ENCODE measurements at places on chromosomes 2 and 18.

- no peak for DNase-seq
Measured at GRCh38 chr2:162768656-162769055, 69.9 kb downstream of the KCNH7 start.

GRCh38 chr2:62293490-62294271 is 97.8 kb downstream of the B3GNT2 start:
- DNase-seq = no peak

- no peak for DNase-seq
Measured at GRCh38 chr2:30716123-30716900, 90.9 kb downstream of the CAPN13 start.

GRCh38 chr2:221629468-221629867 is 57.4 kb upstream of the EPHA4 start:
- DNase-seq = peak; percentile 54

- no peak for DNase-seq
Measured at GRCh38 chr2:20643826-20644225, 7.1 kb downstream of the HS1BP3 start.

DNA sequence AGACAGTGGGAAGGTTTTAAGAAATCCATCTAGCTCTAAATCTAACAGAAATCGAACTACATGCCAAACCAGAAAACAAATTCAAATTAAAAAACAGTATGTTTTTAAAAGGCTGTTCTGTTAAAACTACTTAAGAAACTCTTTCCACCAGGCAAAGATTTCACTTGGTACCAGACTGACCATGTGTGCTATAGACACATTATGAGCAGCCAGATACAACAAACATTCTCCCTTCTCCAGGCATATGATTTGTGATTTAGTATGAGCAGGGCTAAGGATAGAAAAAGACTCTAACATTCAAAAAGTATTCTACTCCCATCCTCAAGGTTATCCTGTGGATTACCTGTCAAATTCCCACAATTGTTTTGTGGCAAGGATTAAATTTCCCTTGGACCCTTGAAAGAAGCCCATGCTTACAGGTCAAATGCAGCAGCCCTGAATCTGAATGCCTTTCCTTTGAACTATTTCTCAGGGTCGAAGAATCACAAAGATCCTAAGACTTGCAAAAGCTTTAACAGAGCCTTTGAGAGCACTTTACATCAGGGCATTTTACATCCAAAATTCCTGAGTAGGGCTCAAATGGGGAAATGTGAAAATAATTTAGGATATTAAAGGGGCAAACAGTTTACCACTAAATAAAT is 42.5 kb upstream of the TTC32 start:
- DNase-seq = no peak

GRCh38 chr2:145094370-145094769 is 574.5 kb upstream of the ZEB2 start:
- DNase-seq = no peak

DNA sequence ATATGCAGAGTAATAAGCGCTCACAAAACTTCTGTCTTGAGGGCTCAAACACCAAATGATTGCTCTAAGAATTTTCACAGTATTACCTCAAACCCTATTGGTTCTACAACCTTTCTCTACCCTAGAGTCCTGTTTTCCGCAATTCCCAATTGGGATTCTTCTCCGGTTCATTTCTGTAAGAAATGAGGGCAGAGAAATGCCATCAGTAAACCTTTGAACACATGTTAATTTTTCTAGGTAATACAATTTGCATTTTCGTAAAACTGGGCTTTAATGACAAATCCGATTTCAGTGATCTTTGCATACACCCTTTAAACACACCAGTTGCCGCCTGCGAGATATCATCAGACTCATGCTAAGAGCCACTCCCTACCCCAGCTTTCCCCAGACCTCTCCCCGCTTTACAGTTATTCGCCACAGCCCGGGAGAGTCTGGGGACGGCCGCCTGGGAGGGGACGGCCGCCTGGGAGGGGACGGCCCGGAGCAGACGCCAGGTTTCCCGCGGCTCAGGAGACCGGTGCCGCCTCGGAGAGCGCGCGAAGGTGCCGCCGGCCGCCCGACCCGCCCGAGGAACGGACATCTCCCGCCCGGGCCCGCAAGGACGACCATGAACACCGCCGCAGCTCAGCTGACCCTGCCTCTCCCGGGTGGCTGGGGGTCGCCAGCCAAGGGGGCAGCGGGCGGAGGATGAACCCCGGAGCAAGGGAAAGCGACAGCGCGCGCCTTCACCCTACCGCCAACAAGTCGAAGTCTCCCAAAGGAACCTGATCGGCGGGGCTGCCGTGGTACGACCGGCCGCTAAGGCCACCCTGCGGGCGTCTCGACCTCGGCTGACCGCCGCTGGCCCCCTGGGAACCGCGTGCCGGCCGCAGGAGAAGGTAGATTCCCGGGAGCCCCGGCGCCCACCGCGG is 463 bp downstream of the SMC6 start:
- no peak for DNase-seq

GRCh38 chr2:115549611-115550130 is 1107.2 kb downstream of the DPP10 start:
- DNase-seq = no peak

DNA sequence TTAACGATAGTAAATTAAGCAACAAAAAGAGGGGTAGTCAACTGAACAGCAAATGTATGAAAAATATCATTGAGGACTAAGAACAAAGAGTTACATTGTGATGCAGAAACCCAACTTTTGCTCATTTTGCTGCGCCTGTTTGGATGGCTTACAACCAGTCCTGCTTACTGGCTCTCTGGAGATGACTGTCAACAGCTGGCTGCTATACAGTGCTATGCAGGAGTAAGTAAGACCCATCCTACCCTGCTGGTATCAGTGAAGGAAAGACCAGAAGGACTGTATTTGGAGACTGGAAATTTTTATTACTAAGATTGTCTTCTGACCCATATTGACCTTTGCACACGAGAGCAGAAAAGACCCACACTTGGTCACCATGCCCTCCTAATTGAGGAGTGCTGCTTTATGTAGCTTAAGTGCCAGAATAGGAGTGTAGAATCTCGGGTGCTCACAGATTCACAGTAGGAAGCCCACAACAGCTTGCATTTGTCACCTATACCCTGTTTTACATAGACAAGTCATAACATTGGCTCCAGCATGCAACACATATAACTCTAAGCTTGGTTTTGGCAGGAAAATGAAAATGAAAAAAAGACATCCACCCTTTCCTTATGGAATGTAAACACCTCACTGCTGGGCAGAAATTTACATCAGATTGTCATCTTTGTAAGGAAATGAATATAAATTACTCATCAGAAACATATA is 1915.0 kb upstream of the CELF4 start:
- no peak for DNase-seq

DNA sequence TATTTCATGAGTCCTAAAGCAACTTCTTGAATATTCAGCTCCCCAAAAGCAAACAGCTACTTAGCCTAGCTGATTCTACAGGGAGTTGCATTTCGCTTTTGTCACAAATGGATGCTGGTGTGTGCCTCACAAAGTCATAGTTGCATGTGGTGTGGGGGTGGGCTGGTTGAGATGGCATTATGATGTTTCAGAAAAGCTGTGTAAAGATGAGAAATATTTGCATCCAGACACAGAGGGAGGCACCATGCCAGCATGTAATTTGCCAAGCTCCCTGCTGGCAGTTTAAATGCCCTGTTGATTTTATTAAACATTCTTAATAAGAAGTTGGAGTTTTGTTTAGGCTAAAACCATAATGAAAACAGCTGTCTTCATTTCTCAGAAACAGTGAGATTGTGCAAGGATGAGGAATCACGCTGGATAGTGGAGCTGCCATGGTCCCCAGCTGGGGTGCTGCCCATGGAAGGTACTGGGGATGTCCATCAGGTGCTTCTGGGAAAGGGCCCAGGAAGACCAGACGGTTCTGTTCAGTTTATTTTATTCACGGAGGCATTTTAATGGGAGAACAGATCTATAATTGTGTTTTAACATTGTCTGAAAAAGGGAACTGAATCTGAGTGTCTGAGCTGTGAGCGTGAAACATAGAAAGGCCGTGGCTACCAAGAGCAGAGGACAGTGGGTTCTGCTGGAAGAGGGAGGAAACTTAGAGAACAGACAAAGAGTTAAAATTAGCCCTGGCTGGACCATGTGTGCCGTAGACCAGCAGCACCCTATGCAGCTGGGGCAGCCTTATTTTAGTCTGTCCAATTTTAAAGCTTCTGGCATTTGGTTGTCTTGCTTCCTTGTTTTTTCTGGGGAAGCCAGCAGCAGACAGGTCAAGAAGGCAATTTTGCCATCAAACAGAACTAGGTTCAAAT is 177.1 kb downstream of the FAM210A start:
- no peak for DNase-seq

DNA sequence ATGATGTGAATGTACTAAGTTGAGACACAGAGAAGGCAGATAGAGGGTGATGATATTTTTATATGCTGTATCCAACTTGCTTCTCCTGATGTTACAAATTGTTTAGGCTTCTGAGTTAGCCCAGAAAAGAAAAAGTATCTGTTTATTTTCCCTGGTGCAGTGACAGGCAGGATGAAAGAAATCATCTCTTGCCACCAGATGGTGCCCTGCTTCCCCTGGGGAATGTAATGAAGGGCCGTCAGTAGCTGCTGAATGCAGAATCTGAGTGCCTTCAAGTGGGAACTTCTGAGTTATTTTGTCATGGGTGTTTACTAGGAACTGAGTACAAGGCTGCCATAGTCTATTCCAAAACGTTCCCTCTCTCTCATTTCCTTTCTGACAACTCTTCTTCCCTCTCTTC is 525.6 kb downstream of the MBD2 start:
- peak; percentile 10 for DNase-seq

DNA sequence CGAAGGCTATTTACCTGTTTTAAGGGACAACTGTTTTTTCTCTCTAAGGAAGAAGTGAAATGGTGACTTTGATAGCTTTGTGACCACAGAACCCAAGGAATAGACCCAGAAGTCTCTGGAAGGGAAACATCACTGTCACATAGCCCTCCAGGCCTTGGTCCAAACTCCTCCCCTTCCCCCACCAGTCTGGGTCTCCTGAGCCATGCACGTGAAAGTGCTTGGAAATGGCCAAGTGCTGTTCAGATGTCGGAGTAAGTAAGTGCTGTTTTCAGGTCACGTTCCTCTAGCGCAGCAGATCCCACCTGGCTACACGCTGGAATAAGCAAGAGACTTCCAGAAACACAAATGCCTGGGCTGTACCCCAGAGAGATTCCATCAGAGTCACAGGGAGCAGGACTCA is 73.0 kb upstream of the AFF3 start:
- DNase-seq = no peak

GRCh38 chr2:221896505-221897151 is 324.5 kb upstream of the EPHA4 start:
- DNase-seq = peak; percentile 3

- no peak for DNase-seq
Measured at GRCh38 chr2:30197570-30198192, 33.7 kb upstream of the LBH start.

DNA sequence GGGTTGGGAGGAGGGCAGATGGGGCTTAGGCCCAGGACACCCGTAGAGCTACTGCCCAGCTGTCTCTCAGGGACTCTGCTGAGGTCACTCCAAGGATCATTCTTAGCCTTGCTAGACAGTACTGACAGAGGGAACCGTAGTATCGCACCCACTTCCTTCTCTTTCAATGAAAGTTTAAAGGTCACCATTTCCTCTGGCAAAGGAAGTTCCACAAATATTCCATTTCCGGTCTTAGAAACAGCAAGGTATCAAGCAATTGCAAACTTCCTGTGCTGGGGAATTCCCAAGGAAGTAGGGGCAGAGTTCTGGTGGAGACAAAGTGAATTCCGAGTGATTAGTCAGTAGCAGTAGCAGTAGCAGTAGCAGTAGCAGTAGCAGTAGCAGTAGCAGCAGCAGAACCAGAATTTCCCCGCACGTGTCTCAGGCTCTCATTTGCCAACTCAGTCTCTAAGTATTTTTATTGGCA is 24.7 kb downstream of the IL1B start:
- DNase-seq = peak; percentile 86

DNA sequence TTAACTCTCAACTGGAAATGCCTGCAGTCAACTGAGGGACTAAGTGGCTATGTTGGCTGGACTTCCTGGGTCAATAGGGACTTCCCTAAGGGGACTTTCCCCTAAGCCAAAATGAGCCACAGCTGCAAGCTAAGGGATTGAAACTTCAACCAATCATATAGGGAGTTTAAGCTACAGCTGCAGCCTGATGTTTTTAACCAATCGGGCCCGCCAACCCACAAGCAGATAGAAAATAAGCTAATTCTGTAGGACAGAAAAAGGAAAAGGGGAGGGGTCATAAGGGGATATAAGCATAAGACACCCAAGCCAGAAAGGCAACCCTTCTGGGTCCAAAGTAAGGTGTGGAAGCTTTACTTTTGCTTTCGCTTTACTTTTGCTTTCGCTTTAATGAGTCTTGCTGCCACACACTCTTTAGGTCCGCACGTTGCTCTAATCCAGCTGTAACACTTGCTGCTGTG is 927.5 kb downstream of the ERBB4 start:
- no peak for DNase-seq

DNA sequence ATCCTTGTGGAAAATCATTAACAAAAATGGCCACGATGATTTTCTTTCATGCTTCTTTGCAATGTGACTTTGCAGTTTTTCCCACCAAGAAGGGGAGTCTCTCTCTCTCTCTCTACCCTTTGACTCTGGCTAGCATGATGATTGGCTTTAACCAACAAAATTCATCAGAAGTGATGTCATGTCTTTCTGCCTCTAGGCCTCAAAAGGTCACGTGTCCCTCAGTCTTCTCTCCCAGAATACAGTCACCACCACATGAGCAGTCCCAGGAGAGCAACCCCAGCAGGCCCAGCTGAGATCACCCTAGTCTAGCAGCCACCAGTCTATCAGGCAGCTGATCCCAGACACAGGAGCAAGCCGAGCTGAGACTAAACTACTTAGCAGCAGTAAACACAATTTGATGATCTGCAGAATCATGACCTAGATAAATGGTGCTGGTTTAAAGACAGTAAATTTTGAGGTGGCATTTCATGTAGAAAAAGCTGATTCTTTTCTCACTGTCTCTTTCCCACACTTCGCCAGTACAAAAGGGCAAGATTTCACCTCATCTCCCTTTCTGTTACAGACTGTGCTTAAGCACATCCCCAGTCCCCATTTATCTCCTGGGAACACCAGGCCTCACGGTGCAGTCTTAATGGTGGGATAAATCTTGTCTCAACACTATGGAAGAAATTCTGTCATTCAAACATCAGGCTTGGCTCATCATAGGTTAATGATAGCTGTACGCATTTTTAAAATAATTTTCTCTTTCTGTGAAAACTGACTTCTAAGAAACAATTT is 132.7 kb downstream of the SCG2 start:
- peak; percentile 77 for DNase-seq

DNA sequence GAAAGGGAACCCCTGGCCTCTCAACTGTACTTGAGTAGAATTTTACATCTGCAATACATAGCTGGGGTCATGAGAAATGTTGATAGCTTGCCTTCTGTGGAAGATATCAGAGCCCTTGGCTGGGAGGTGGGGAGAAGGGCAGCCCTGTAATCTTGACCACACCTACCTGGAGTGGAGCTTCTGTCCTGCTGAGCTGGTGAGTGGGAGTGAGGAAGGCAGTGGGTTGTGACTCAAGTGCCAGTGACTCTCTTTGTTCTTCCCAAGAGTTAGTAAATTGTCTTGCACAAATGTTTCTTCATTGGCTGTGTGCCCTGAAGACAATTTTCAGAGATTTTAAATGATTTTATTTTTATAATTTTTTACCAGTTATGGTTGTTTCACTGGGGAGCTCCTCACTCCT is 277.3 kb downstream of the MBD5 start:
- no peak for DNase-seq

- no peak for DNase-seq
Measured at GRCh38 chr18:2083691-2084090, 487.6 kb downstream of the METTL4 start.

Measured in non-pigmented ciliary epithelial cell (primary cell).